ENCODE measurements at places on chromosomes 11 and 22. TPM values are rescaled to one million over a fixed set of nuclear protein-coding genes. Genes with fewer than 3 reads are reported as not detected.

The SUSD2 gene
- 1.1 TPM for total RNA-seq

The PRR33 gene
- total RNA-seq, result not detected

The EIF3L gene
- total RNA-seq, result 217 TPM

DNA sequence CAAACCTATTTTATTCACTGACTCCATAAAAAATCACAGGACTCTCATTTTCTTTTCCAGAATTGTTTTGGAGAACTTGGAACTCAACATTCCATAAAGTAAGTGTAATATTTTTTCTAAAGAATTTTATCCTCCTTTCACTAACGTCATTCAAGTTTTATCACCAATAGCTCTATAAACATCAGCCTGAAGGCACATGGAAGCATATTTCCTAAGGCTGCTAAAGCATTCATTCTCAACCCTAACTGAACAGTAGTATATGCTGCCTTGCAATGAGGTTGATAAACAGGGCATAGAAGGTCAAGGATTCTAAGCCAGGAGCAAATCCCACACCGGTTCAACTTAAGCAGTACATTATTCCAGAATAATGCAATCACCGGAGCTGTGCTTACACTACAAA, 273.9 kb downstream of the RAB38 start:
- DNase-seq, result no peak
- no peak overlapping the region for H3K4me3 ChIP-seq
- H3K4me1 ChIP-seq, result no peaks in the 10 kb centered on the region
- no peak overlapping the region for H3K27ac ChIP-seq
- no peaks in the 10 kb centered on the region for H3K27me3 ChIP-seq

- no peak overlapping the region for H3K4me3 ChIP-seq
- peaks cover 4% of the 10 kb centered on the region for H3K4me1 ChIP-seq
- H3K27ac ChIP-seq, result no peak overlapping the region
- H3K27me3 ChIP-seq, result no peaks in the 10 kb centered on the region
- no peaks in the 10 kb centered on the region for H3K36me3 ChIP-seq
These were observed 76.2 kb upstream of the VPREB1 start for GRCh38 chr22:22168190-22168940.

GRCh38 chr11:73312851-73313327, 4.8 kb downstream of the ARHGEF17 start:
- no peak for DNase-seq
- no peaks in the 10 kb centered on the region for H3K36me3 ChIP-seq
- H3K4me3 ChIP-seq, result peak overlapping the region; percentile 89
- peaks cover 16% of the 10 kb centered on the region for H3K4me1 ChIP-seq
- H3K27me3 ChIP-seq, result no peaks in the 10 kb centered on the region

DNA sequence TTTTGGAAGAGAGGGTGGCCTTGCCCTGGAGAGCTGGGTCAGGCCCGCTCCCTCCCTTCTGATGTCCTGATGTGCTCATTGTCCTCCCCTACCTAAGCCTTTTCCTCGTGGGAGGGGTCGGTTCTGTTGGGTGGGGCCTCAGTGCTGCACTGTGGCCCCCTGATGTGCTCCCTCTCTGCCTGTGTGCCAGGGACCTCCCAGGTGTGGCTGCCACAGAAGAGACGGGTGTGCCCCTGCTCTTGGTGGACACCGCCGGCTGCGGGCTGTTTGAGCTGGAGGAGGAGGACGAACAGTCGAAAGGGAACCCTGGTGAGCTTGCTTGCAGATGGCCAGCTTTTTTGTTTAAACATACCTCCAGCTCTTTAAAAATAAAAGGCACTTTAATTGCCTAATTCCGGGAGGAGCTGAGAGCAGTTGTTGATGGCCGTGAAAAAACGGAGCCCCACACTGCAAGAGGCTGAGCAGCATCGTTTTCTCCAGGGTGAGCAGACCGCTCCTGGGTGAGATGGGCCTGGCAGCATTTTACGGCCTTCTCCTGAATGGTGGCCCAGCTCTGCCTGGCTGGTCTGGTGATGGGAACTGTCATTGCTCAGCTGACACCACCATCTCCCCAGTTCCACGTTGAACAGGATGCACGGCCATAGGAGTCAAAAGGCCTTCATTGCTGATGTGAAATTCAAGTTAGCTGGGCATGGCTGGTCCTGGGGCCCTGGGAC, 30.1 kb downstream of the IGHMBP2 start:
- H3K4me1 ChIP-seq, result no peaks in the 10 kb centered on the region
- no peaks in the 10 kb centered on the region for H3K27me3 ChIP-seq
- DNase-seq, result no peak
- peaks cover 53% of the 10 kb centered on the region for H3K36me3 ChIP-seq
- H3K27ac ChIP-seq, result no peak overlapping the region

DNA sequence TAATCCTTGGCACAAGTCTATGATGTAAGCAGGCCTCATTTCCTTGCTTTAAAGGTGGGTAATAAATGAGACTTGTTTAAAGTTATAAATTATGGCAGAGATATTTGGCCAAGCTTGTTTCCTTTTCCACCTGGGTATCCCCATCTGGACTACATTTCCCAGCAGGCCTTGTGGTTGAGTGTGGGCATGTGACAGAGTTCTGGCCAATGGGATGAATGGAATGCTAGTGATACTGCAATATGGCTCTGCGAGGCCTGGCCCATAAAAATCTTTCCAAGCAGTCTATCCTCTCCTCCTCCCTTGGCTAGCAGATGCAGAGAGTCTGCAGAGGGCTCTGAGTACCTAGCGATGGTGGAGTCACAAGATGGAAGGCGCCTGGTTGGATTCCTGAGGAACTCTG, 102.5 kb downstream of the TIMP3 start:
- no peaks in the 10 kb centered on the region for H3K27me3 ChIP-seq
- DNase-seq, result no peak
- no peaks in the 10 kb centered on the region for H3K4me1 ChIP-seq
- H3K4me3 ChIP-seq, result no peak overlapping the region
- no peak overlapping the region for H3K27ac ChIP-seq

DNA sequence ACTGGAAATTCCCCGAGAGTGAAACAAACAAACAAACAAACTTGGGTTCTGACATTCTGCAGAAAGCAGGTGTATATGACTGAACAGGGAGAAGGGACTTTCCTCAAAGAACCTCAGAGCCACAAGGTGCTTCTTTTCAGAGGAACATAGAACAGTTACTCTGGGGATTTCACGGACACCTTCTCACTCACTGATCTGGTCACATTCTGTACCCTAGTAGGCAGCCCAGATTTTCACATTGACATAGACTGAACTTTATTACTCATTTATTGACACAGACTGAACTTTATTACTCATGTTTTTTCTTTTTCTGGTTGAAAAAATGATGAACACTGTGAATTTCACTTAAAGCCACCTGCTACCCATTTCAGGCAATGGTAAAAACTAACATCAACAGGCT, 263.0 kb downstream of the OPCML start:
- no peak overlapping the region for H3K4me3 ChIP-seq
- DNase-seq, result no peak
- H3K27ac ChIP-seq, result no peak overlapping the region
- H3K4me1 ChIP-seq, result no peaks in the 10 kb centered on the region
- H3K27me3 ChIP-seq, result no peaks in the 10 kb centered on the region
- no peaks in the 10 kb centered on the region for H3K36me3 ChIP-seq

DNA sequence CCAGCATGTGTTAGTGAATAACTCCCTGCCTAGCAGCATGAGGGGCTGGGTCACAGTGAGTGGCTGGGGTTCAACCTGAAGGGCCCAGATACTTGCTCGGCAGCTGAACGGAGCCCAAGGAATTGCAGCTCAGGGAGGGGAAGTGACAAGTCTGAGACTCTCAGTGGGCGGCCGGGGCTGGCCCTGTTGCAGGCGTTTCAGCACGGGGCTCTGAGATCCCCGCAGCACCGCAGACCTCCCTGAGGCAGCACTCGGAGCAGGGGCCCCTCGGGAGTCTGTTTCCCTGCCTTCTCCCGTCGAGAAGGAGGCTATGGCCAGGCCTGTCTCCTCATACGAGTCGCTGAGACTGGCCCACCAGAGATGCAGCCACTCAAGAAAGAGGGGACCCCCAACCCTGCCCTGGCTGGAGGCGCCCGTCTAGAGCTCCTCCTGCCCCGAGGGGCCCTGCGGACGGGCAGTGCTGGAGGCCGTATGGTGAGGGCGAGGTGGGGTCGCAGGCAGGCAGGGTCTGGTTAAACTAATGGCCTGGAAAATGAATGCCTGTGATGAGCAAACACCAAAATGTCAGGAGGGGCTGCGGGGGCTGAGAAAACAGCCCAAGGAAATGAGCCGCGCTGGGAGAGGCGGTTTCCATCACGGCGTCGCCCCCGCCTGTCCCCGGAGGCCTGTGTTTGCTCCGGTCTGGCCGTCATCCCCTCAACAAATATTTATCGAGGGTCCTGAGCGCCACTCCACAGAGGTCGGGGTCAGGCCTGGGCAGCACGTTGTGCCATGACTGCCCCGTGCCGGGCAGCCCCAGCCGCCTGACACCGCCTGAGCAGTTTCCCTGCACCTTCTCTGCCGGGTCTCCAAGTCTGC, 9.3 kb downstream of the TSSC4 start:
- DNase-seq, result no peak
- no peaks in the 10 kb centered on the region for H3K36me3 ChIP-seq
- H3K27ac ChIP-seq, result no peak overlapping the region
- H3K27me3 ChIP-seq, result no peaks in the 10 kb centered on the region
- H3K4me1 ChIP-seq, result no peaks in the 10 kb centered on the region

DNA sequence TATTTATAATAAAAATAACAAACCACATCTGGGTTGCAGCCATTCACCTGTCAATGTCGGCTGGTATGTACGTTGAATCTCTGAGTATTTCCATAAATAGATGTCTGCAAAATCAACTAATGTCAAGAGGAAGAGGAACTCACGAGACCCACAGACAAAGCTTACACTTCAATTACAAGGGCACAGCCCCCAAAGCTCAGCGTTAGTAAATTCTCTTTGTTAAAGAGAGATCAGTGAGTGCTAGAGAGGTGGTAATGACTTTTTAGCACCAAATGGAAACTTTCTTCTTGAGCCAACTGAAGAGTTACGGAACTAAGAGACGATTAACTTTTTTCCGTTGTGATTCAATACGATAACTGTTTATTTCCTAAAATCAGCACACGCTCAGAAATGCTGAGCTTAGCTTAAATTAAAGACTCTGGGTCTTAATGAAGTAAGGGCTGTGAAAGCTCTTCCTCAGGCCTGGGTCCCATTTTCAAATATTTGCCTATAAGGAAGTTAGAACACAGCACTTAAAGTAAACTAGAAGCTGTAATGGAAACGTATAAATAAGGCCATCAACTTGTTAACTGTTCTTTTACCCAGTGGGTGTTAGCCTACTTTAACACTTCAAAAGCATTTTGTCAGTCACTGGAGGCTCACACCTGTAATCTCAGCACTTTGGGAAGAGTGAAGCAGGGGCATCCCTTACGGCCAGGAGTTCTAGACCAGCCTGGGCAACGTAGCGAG, 22.8 kb upstream of the TFIP11 start:
- H3K27ac ChIP-seq, result no peak overlapping the region
- DNase-seq, result no peak
- H3K4me3 ChIP-seq, result no peak overlapping the region
- H3K4me1 ChIP-seq, result no peaks in the 10 kb centered on the region
- H3K27me3 ChIP-seq, result no peaks in the 10 kb centered on the region

DNA sequence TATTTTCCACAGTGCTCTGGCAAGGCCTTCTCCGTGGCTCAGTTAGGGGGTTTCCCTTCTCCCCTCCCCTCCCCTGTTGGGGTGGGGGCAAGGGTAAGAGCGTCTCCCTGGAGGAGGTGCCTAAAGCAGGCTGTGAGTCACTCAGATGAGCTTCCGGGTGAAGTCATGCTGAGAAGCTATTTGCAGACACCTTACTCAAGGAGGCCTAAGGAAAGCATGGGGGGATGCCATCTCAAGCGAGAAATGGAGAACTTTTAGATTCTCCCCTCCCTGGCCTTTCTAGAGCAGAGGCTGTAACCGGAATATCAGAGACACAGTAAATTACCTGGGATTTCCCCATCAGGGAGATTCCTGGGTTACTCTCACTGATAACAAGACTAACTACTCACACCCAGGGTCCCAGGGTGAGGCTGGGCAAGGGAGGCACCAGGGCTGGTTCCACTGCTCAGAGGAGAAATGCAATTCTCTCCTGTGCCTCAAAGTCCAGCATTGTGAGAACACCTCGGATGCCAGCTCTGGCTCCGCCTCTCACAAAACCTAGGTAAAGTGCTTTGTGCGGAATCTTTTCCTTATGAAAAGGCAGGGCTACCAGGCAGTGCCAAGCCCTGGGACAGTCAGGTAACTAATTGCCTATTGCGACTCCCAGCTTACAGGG, 123.6 kb downstream of the ABTB2 start:
- DNase-seq, result no peak
- H3K4me1 ChIP-seq, result peaks cover 13% of the 10 kb centered on the region
- H3K36me3 ChIP-seq, result no peaks in the 10 kb centered on the region
- peak overlapping the region; percentile 46 for H3K27ac ChIP-seq
- no peaks in the 10 kb centered on the region for H3K27me3 ChIP-seq

DNA sequence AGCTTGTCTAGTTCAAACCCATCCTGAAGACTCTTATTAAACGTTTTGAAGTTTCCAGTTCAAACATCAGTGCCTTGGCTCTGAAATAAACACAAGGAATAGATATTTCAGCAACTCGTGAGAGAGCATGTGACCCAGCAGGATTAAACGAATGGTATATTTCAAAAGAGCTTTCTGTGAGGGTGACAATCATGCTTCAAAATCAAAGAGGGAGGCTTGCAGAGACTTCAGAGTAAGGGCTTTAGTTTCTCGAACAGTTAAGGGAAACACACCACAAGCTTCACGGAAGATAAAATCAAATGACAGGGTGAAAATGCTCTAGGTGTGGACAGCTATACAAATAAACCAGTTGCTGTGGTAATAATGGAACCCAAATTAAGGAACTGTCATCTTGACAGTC, 1.4 kb downstream of the HPS4 start:
- DNase-seq, result no peak
- H3K4me3 ChIP-seq, result no peak overlapping the region
- H3K27me3 ChIP-seq, result no peaks in the 10 kb centered on the region
- H3K4me1 ChIP-seq, result peaks cover 38% of the 10 kb centered on the region

DNA sequence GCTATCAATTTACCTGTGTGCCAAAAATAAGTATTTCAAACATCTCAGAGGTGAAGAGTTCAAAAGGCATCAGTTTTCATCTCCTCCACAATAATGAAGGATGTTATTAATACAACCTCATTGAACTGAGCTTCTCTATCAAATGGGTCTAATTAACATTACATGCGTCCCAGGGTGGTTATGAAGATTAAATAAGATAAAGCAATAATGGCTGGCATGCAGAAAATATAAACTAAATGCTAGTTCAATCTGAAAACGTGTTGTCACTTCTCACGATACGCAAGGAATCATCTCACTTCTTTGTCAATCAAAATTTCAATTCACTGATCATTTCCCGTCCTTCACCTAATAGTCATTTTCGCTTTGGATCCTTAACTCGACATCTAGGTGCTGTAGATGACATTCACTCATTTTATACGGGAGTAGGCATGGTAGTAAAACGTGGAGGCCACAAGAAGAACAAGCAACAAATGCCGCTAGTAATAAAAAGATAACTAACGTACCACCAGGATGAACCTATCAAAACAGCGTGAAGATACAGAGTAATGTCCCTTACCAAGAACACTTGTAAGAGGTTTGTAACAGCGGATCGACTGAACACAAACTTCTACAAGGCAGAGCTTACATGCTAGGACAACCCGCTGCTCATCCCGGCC, 918 bp downstream of the CHORDC1 start:
- peaks cover 36% of the 10 kb centered on the region for H3K4me1 ChIP-seq
- no peak for DNase-seq
- H3K27ac ChIP-seq, result peak overlapping the region; percentile 96

Data from esophagus squamous epithelium (tissue), 5 donors.